Fibroblast of skin of scalp (primary cell): ENCODE measurements at places on chromosomes 16 and 17.
A peak's percentile ranks its signal among the peaks of the same experiment; 100 is the strongest.

DNA sequence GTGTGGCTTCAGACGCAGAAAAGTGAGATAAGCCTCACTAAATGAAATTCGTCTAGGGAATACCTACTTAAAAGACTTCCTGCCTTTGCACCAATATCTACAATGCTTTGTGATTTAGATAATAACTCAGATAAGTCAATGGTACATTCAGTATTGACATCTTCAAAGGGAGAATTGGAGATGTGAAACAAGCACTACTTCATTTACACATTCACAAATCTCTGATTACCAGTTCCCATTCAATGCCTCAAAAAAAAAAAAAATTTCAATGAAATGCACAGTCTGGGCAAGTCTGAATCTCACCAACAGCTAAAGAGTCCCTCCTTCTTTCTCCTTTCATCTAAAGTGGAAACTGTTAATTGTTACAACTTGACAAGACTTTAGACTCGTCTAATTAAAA, 3.7 kb downstream of the PHF12 start:
- DNase-seq = no peak

DNA sequence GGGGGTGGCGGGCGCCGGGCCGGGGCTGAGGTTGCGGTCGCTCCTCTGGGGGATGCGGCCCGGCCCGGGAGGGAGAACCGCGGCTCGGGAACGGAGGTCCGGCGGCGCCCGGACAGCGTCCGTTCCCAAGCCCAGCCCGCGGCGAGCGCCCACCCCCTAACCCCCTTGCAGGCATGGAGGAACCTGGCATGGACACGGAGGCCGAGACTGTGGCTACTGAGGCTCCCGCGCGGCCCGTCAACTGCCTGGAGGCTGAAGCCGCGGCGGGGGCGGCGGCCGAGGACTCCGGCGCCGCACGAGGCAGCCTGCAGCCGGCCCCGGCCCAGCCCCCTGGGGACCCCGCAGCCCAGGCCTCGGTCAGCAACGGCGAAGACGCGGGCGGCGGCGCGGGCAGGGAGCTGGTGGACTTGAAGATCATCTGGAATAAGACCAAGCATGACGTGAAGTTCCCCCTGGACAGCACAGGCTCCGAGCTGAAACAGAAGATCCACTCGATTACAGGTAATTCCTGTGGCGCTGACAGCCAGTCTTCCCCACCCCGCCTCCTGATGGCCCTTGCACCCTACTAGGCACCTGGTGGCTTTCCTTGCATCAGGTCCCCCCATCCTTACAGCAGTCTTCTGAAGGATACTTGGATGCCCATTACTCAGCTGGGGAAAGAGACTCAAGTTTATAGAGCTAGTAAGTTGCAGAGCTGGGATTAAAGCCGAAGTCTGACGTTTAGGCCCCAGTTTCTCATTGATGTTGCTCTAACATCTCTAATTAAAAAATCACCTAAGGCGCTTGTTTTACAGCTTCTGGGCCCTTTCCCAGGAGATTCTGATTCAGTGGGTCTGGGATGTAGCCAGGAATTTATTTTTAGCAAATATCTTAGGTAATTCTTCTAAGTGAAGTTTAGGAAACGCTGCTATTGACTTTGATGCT, 514 bp downstream of the UBFD1 start:
- DNase-seq = peak; percentile 7

DNA sequence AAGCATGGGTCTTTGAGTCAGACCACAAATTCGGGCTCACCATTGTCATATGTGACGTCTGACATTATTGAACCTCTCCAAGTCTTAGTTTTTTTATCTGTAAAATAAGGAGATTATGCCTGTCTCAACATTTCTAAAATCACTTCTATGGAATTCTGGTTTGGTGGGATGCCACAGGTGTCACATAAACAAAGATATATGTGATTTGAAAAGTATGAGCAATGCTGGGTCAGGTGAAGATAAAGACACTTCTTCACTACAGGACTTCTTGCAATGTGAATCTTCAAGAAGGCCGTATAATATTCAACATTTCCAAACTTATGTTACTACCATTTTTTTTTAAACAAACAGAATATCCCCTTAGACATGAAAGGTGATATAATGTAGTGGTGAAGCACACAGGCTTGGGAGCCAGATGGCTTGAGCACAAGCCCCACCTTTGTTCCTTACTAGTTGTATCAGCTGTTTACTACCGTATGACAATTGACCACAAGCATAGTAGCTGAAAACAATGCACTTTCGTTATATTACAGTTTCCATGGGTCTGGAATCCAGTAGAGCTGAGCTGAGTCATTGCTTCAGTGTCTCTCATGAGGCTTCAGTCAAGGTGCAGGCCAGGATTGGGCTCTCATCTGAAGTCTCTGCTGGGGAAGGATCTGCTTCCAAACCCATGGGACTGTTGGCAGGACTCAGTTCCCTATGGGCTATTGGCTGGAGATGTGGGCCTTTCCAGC, 87.7 kb downstream of the UTP18 start:
- no peak for DNase-seq

DNA sequence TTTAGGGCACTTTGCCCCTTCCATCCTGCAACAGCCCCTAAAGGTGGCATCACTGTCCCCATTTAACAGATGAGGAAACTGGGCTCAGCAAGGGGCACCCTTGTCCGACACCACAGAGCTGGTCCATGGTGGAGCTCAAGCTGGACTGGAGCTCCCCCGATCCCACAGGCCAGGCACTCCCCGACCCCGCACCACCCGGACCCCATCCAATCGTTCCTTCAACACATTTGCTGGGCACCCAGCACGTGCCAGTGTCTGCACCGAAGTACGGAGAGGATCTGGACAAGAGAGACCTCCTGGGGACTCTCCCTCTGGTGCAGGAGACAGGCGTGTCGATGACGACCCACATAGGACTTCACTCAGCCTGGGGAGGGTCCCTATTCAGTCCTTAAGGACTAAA, 13.4 kb downstream of the EMC6 start:
- no peak for DNase-seq

- no peak for DNase-seq
Observed at GRCh38 chr17:10738521-10739258, 8.9 kb upstream of the TMEM220 start.
